ENCODE measurements at places on chromosomes 5 and 9.
A peak's percentile ranks its signal among the peaks of the same experiment; 100 is the strongest.

DNA sequence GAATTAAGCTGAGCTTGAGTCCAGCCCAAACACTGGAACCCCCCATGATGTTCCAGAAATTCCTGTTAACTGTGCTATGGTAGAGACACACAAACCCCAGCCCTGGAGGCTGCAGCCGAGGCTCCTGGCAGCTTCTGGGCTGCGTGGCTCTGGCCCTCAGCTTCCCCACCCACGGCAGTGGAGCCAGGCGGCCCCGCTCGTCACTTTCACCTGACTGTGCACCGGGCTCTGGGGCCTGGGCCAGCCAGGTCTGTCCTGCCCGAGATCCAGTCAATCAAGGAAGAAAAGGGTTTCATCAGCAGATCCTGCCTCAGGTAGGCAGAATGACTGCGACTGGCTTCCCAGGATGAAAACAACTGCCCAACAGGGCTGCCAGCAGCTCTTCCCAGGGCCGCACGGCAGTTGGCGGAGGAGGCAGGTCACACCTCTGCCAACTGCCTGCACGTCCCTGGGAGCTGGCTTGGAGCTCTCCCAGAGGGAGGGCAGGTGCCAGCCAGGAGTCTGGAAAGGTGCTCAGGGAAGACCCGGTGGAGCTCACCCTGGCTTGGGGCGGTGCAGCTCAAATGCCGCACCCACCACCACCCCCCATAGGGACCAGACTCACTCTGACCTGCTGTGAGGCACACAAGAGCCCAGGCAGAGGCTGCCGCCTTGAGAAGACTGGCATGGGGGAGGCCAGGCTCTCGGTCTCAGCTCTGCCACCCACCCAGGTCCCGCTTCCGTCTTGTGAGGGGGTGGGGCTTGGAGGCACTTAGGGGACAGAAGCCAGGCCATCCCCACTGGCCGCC is 20.7 kb downstream of the BRD3 start:
- no peak for DNase-seq

DNA sequence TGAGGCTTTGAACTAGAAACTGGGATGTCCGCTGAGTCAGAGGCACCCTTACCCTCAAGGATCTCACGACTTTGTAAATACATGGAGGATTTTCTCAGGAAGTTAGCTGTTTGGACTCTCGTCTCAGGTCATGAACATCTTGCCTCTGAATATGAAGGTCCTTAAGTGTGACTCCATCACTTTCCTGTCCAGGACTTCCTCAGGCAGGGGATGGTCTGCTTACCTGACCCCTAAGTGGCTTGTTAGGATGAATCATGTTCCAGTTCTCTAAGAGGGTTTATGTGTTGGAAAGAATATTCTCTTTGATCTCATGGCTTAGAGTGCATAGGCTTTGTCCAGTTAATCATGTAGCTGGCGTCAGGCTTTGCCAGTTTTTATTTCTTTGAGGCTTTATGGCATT is 511.7 kb upstream of the KLF4 start:
- no peak for DNase-seq

- DNase-seq: no peak
These were observed 98.4 kb downstream of the PHF2 start for GRCh38 chr9:93674580-93675335.

DNA sequence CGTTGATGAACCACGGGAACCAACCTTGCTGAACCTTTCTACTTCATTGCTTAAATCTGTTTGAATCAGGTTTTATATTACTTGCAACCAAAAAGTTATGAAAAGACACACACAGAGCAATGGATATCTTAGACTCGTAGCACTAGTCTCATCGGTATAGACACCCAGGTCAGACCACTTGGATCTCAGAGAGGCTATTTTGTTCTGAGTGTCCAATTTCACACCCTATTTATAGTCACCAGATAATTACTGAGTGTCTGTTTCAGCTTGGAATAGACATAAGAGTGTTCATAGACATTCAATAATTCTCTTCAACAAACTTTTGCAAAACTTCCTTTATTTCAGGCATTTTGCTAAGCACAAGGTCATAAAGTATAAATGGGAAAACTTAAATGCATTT is 145.4 kb upstream of the EGFLAM start:
- DNase-seq: no peak

DNA sequence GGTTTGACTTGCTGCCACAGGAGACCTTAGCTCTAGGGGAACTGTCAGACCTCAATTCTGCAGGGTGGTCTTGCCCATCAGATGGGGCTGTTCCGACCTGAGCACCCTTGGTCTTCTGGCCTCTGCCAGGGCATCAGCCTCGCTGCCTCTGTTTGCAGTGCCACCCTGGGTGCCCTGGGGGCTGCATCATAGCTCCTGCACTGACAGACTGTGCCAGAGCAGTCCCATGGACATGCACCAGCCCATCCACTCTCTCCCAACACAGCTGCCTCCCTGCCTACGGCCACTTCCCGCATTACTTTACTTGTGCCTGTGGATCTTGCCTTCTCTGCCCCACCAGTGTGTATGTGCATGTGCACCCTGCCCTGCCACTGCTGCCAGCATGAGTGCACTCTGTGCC is 884.7 kb upstream of the ARRDC3 start:
- DNase-seq: no peak

- DNase-seq: no peak
These were observed 498.6 kb downstream of the CHSY3 start for GRCh38 chr5:130402906-130403305.

DNA sequence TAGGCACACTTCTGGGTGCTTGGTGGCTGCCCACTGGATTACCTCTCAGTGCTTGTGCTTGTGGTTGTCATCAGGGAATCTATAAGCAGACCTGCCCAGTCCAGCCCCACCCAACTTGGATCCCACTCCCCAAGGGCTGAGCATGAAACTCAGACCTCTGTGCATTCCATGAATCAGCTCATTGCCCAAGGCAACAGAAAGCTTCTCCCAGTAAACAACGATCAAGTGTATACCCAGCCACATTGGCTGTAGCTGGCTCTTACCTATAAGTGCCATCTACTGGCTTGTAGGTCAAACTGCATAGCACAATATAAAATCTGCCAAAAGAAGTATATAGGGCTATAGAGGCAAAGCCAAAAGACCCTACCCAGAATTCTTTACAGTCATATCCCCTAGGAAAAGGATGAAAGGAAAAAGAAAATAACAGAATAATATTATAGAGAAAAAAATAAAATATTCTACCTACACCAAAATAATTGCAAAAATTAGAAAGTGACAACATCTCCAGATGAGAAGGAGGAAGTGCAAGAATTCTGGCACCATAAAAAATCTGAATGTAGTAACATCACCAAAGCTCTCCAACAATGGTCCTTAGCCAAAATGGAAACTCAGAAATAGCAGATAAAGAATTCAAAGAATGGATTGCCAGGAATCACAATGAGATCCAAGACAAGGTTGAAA is 321.0 kb upstream of the TRPC7 start:
- DNase-seq: no peak

DNA sequence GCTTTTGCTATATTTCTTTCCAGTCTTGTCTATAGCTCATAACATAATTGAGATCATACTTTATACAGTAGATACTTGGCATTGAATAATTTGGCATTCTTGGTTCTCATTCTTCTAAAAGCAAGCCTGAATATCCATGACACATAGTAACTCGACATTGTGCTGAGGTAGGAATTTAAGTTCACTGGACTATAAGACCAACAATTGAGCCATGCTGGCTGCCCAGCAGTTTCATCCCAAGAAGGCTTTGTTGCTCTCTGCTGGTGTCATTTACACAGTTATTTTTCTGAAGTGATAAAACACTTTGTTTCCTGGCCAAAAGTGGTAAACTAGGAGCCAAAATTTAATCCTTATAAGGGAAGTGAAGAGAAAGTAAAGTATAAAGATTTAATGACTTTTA is 192.0 kb downstream of the ADAMTSL1 start:
- DNase-seq: no peak

DNA sequence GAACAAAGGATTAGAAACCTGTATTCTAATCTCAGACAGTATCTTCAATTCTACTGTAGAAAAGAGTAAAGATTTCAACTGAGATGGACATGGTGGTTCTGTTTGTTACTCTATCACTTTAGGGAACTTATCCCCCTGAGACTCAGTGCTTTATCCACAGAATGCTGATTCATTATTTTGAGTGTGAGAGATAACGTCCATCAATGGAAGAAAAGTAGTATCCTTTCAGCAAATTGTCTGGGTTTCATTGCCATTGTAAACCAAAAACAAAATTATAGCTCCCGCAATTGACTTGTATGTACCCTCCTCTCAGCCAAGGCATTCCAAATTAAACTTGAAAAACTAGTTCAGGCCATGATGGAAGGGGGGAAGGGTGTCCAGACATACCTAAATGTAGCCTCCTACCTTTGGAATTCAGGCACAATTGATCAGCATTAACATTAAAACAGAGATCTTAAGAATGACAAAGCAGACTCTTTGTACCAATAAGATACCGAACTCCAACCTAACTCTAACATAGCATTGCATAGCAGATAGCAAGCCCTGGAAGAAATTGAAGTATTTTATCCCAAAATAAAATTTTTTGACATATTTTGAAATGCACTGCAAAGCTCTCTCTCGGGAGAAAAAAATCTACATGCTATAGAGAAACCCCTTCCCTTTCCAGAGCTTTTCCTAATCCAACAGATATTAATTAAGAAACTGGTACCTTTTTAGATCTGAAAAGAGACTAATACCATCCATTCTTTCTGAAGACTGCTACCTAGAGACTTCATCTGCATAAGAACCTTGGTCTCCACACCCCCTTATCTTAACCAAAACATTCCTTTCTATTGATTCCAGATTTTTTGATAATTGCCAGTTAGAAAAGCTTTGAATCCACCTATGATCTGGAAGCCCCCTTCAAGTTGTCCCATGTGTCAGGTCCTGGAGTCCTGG is 1055.7 kb downstream of the PTPRD start:
- no peak for DNase-seq

DNA sequence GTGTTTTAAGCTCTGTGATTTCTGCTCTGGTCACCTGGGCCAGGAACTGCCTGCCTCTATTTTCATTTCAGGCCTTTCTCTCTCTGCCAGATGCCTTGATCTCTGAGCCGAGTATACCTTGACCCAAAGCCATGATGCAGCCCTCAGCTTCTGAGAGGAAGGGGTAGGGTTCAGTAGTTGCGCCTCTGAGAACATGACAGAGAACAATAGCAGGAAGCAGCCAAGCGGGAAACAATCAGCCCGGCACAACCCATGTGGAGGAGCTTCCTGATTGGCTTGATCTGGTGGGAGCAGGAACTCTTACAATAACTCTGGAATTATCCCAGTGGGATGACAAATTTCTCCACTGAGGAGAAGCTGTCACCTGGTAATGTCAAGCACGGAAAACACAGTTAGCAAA is 127.4 kb downstream of the PALM2AKAP2 start:
- DNase-seq: no peak

GRCh38 chr9:111099199-111100008 is 61.1 kb upstream of the LPAR1 start:
- DNase-seq: no peak

DNA sequence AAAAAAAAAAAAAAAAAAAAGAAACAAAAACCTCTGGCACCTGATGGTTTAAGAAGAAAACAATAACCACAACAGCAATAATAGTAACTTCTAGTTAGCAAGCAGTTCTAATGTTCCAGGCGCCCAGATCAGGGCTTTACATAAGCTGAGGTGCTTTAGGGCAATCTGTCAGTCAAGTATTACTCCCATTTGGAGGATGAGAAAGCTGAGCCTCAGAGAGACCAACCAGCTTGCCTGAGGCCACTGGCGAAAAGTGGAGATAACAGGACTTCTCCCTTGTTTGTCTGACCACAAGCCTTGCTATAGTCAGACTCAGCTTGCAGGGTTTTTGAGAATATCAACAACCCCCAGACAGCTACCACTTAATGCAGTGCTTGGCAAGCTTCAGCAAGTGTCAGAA is 83.5 kb upstream of the BOD1 start:
- no peak for DNase-seq

- DNase-seq: no peak
These were observed 12.5 kb upstream of the LHX2 start for GRCh38 chr9:123998970-123999621.

DNA sequence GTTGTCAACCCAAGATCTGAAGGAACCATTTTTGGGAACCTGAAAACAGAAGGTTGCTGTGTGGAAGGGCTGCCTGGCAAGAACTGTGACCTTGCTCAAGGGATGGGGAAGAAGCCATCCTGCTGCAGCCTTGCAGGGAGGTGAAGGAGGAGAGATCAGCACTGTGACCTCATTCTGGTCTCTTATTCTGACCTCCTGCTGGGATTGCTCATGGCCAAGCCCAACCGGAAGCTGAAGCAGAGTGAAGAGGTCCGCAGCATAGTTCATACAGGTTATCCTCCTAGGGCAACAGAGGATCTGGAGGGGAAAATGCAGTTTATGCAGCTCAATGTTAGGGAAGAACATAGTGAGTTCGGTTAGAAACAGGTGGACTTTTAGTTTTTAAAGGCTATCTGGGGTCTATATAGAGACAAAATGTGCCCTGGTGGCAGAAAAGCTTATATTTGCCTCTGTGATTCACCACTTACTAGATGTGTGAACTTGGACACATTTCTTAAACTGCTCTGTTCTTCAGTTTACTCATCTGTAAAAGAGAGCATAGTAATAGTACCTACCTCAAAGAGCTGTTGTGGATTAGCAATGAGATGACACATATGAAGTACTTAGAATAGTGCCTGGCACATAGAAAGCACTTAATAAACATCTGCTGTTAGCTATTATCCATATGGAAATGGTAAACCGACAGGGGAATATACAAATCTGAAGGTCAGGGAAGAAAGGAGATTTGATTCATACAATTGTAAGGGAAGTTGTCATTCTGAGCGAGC is 57.9 kb upstream of the BNC2 start:
- DNase-seq: no peak

DNA sequence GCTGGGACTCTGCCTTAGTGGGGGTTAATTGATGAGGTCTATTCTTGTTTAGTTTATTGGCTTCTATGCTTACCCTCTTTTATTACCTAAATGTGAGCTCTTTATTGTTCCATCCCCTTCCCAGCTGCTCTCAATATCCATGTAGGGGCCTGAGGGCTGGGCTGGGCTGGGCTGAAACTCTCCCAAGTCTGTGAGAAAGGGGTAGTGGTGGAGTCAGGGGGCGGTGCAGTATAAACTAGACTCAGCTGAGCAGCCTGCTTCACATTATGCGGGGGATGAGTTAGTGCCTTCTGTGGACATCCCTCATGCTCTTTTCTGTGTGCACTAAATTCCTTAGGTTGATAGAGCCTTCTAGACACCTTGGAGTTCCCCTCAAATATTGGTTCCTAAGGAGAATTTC is 451.8 kb upstream of the PTGER4 start:
- DNase-seq: no peak

- no peak for DNase-seq
These were observed 705.4 kb upstream of the RIOK2 start for GRCh38 chr5:97888439-97888838.

- DNase-seq: peak; percentile 79
These were observed 16.0 kb downstream of the ZNF462 start for GRCh38 chr9:106878934-106879333.

DNA sequence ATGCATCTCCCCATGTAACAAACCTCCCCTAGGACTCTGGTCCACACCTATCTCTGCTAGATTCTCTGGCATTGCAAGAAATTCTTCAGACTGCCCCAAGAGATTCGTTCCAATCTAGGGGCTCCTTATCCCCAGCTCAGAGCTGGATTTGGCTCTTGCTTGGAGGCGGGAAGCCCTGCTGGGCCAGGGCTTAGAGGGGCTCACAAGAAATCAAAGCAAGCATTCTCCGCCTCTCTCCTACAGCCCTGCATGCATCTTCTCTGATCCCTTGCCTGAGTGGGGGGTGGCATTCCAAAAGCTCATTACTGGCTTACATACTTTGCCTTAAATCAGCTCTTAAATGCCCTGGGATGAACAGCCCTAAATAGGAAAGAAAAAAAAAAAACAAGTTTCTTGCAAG is 75.8 kb downstream of the KCNIP1 start:
- no peak for DNase-seq

All from NCI-H345 (cell line).